Stomach (tissue), 19 donors: ENCODE measurements at places on chromosomes 5 and 9.

DNA sequence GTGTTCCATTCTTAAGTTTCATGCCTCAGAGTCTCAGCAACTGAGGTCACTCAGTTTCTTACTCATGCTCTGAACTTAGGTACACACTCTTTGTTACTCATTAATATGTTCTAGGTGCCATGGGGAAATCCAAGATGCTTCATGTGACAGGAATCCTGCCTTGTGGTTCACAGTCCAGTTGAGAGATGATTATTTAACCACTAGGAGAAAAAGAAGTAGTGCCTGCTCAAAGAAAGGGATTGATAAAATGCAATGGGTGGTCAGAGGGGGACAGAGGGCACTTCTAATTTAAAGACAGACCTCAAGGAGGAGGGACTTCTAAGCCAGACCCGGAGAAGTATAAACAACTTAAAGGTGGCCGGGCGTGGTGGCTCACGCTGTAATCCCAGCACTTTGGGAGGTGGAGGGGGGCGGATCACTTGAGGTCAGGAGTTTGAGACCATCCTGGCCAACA lies 69.0 kb downstream of the UGCG start:
- peak; percentile 76 for DNase-seq
- H3K27ac ChIP-seq: peak overlapping the region; percentile 68
- peaks cover 23% of the 10 kb centered on the region for H3K4me1 ChIP-seq

- H3K27me3 ChIP-seq: no peaks in the 10 kb centered on the region
- no peaks in the 10 kb centered on the region for H3K36me3 ChIP-seq
- no peaks in the 10 kb centered on the region for H3K4me1 ChIP-seq
- DNase-seq: peak; percentile 24
These were observed 306.9 kb upstream of the NREP start for GRCh38 chr5:112063856-112064255.

DNA sequence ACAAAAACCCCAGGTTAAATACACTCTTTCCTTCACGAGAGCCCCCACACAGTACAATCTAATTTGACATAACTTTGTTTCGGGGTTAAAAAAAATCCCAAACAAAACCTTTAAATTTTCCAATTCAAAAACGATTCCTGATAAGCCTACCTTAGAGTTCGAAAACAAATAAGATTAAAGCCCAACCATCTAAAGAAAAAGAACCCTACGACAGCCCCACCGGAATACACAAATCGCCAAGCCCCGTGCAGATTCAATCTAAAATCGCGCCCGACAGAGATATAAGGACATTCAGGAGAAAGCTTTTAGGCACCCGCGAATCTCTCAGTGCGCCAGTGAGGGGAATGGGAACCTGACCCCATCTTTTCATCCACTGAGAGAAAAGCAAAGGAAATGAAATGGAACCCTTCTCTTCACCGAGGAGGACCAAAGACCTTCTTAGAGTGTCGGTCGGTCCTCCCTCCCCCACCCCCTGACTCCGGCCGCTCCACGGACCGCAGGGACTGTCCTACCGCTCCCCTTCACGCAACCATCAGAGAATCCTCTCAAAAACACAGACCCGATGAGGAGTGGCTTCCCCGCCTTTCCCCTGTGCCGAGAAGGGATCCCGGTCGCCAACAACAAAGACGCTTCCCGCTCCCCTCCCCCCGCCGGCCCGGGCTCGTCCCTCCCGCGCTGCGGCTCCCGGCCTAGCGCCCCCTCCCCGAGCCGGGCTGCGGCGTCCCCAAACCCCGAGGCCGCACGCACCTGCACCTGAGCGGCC lies 925 bp downstream of the ABHD17B start:
- H3K27me3 ChIP-seq: no peaks in the 10 kb centered on the region
- peaks cover 57% of the 10 kb centered on the region for H3K4me1 ChIP-seq
- peak; percentile 86 for DNase-seq
- H3K36me3 ChIP-seq: peaks cover 4% of the 10 kb centered on the region

DNA sequence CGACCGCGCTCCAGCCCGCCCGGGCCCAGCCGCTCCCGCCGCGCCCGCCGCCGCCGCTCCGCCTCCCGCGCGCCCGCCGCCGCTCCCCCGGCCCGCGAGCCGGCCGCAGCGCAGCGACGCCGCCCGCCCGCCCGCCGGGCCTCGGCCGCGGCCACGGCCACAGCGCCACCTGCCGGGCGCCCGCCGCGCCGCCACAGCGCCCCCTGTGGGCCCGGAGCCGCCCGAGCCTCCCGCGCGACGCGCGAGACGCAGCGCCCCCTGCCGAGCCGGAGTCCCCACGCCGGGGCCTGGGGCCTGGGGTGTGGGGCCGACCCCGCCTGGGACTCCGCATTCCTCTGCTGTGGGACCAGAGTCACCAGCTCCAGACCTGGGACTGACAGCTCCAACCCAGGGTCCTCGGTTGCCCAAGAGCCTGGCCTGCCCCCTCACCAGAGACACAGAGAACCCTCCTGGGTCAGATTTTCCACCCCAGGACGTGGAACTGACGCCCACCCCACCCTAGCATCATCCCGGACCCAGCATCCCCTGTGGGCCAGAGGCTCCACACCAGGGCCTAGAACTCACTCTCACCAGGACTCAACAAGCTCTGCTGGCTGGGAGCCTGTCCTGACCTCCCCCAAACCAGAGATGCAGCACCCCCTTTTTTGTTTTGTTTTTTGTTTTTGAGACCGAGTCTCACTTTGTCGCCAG lies at the start of gene RAPGEF1:
Gene RAPGEF1 (minus strand): TSS at position 118 of the 690 bp plus-strand sequence. CDS start 246 bp downstream, outside the sequence.
- H3K27ac ChIP-seq: peak within 1 kb of the TSS; percentile 97
- peaks cover 36% of the 10 kb centered on the region for H3K4me1 ChIP-seq
- peak; percentile 79 for DNase-seq
- H3K27me3 ChIP-seq: no peaks in the 10 kb centered on the region
- H3K4me3 ChIP-seq: peak within 1 kb of the TSS; percentile 66
- no peaks in the 10 kb centered on the region for H3K36me3 ChIP-seq
